HFFc6 (cell line): ENCODE measurements at places on chromosomes 6 and 20.

GRCh38 chr6:83707829-83708545, 914 bp downstream of the SNAP91 start:
- no peak overlapping the region for H3K4me3 ChIP-seq
- H3K36me3 ChIP-seq: peaks cover 13% of the 10 kb centered on the region
- peaks cover 3% of the 10 kb centered on the region for H3K27me3 ChIP-seq
- H3K27ac ChIP-seq: no peak overlapping the region
- no peaks in the 10 kb centered on the region for H3K4me1 ChIP-seq

GRCh38 chr20:40706977-40707582, 18.0 kb upstream of the MAFB start:
- H3K27ac ChIP-seq: no peak overlapping the region
- DNase-seq: no peak
- H3K27me3 ChIP-seq: peaks cover 16% of the 10 kb centered on the region

- DNase-seq: peak; percentile 77
- peak overlapping the region; percentile 58 for H3K4me3 ChIP-seq
- H3K4me1 ChIP-seq: peaks cover 28% of the 10 kb centered on the region
- H3K27ac ChIP-seq: peak overlapping the region; percentile 93
- H3K36me3 ChIP-seq: peaks cover 13% of the 10 kb centered on the region
- no peaks in the 10 kb centered on the region for H3K27me3 ChIP-seq
These were observed 24.3 kb downstream of the RBL1 start for GRCh38 chr20:37071481-37071911.

DNA sequence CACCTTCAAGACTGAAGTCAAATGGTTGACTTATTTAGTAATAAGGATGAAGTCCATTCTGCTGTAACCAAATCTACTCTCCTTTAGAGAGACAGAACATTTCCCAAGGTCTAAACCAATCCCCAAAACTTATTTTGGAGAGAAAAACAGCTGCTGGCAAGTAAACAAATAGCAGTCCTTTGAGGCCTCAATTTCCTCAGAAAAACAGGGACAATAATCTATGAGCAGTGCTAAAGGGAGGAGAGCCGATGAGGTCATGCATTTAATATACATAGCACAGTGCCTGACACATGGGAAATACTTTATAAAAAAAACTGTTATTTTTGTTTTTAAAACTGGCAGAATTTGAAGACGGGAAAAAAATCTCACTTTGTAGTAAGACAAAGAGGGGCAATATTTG, 526.0 kb downstream of the EPM2A start:
- peaks cover 55% of the 10 kb centered on the region for H3K4me1 ChIP-seq
- no peak overlapping the region for H3K27ac ChIP-seq
- no peaks in the 10 kb centered on the region for H3K36me3 ChIP-seq
- no peak overlapping the region for H3K4me3 ChIP-seq

- H3K27ac ChIP-seq: no peak overlapping the region
- H3K4me3 ChIP-seq: no peak overlapping the region
- peaks cover 5% of the 10 kb centered on the region; the same call in 1 of the 2 replicates for H3K27me3 ChIP-seq
- no peak for DNase-seq
- H3K4me1 ChIP-seq: no peaks in the 10 kb centered on the region
These were observed 63.7 kb downstream of the SH3BGRL2 start for GRCh38 chr6:79694623-79695343.

GRCh38 chr20:50523552-50524167, 13.5 kb downstream of the PTPN1 start:
- no peak for DNase-seq
- peaks cover 54% of the 10 kb centered on the region for H3K4me1 ChIP-seq
- no peaks in the 10 kb centered on the region for H3K27me3 ChIP-seq
- H3K36me3 ChIP-seq: peaks cover 9% of the 10 kb centered on the region; the same call in 1 of the 2 replicates
- no peak overlapping the region for H3K4me3 ChIP-seq
- peak overlapping the region; percentile 18 for H3K27ac ChIP-seq

DNA sequence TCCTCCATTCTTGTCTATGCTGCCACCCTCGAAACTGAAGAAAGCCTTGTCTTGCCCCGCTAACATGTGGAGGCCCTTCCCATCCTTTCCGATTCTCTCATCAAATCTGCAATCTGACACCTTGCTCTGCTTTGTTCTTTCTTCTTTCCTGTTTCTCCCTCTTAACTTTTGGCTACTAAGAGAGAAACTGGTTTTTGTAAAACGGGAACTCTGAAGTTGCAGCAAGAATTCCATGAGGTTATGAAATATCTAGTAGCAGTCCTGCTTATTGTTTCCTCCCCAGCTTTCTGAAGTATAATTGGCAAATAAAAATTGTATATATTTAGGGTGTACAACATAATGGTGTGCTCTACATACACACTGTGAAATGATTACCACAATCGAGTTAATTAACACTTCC, 80.2 kb downstream of the MAP7 start:
- H3K27me3 ChIP-seq: peaks cover 5% of the 10 kb centered on the region; the same call in 1 of the 2 replicates
- no peaks in the 10 kb centered on the region for H3K36me3 ChIP-seq
- H3K4me3 ChIP-seq: no peak overlapping the region
- no peak overlapping the region for H3K27ac ChIP-seq
- DNase-seq: no peak
- no peaks in the 10 kb centered on the region for H3K4me1 ChIP-seq

DNA sequence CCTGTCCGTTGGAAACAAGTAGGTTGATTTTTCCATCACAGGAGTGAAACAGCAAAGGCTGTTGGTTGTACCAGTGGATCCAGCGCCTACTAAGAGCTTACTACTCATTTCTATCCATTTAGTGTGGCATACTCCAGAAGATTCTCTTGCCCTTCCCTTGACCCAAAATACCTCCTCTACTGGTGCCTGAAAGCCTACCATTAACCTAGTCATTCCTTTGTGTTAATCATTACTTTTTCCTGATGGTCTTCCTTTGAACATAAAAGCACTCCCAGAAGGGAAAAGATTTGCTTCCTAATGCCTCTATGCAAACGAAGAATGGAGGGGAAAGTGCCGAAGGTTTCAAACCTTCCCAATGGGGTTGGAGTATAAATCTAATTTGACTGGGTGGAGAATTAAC, 123.3 kb downstream of the QRSL1 start:
- no peak overlapping the region for H3K27ac ChIP-seq
- peaks cover 6% of the 10 kb centered on the region for H3K27me3 ChIP-seq
- H3K36me3 ChIP-seq: no peaks in the 10 kb centered on the region; the same call in 1 of the 2 replicates
- peaks cover 22% of the 10 kb centered on the region for H3K4me1 ChIP-seq

DNA sequence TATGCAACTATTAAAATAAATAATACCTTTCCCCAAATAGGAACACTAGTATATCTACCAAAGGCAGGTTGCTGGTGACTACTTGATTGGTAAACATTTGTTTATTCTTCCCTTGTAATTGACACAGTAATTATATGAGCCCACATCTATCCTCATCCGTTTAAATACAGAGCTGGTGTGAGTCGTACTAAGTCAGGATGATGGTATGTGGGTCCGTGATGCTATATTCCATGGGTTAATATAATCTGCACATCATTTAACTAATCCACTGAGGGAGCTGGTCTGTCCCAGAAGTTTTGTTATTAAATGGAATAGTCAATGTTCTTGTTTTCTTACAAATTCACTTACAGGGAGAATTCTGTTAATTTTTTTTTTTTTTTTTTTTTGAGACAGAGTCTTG, 164.0 kb upstream of the AGPAT4 start:
- no peak overlapping the region for H3K27ac ChIP-seq
- no peaks in the 10 kb centered on the region for H3K4me1 ChIP-seq
- H3K36me3 ChIP-seq: no peaks in the 10 kb centered on the region
- H3K27me3 ChIP-seq: peaks cover 1% of the 10 kb centered on the region; the same call in 1 of the 2 replicates
- H3K4me3 ChIP-seq: no peak overlapping the region

GRCh38 chr6:135094403-135094821, 39.8 kb upstream of the HBS1L start:
- H3K27me3 ChIP-seq: peaks cover 22% of the 10 kb centered on the region
- peaks cover 10% of the 10 kb centered on the region; the same call in 1 of the 2 replicates for H3K4me1 ChIP-seq
- no peak overlapping the region for H3K4me3 ChIP-seq
- no peaks in the 10 kb centered on the region for H3K36me3 ChIP-seq

DNA sequence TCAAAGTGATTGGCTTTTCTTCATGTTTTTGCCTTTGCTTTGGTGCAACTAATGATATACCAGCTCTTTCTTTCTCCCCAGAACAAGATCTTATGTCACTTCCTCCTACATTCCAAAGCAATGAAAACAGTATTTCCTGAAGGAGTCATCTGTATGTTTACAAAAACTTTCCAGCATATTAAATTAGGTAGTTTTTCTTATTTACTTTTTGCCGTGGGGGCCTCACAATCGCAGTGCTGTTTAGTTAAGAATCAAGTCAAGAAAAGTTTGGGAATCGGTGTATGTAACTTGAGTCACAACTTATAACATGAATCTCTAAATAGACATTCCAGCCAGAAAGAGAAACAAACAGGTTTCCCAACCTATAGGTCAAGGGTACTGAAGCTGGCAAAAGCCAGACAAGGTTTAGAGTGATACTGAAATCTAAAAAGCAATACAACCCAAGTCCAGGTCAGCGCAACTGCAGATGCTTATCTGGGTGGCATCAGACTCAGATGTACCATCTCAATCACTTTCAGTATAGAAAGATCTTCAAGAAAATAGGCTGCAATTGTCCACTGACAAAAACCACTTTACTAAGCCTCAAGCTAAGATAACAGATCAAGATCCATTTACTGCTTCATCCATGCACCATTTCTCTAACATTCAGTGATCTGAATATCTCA, 63.6 kb downstream of the IPCEF1 start:
- peaks cover 2% of the 10 kb centered on the region for H3K27me3 ChIP-seq
- peak; percentile 70 for DNase-seq
- H3K27ac ChIP-seq: peak overlapping the region; percentile 85
- peak overlapping the region; percentile 79 for H3K4me3 ChIP-seq
- no peaks in the 10 kb centered on the region for H3K36me3 ChIP-seq

DNA sequence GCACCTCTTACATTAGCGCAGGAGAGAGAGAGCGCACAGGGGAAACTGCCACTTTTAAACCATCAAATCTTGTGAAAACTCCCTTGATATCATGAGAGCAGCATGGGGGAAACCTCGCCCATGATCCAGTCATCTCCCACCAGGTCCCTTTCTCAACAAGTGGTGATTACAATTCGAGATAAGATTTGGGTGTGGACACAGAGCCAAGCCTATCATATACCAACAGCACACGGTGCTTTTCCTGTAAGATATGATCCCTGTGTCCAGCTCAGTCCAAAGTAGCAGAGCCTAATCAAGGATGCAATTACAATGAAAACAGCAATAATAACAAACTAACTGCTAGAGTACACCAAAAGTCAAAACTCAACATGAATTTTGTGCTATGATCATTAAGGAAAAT, 148.7 kb upstream of the TCF21 start:
- DNase-seq: no peak
- no peak overlapping the region for H3K27ac ChIP-seq
- no peak overlapping the region for H3K4me3 ChIP-seq
- H3K4me1 ChIP-seq: peaks cover 10% of the 10 kb centered on the region

DNA sequence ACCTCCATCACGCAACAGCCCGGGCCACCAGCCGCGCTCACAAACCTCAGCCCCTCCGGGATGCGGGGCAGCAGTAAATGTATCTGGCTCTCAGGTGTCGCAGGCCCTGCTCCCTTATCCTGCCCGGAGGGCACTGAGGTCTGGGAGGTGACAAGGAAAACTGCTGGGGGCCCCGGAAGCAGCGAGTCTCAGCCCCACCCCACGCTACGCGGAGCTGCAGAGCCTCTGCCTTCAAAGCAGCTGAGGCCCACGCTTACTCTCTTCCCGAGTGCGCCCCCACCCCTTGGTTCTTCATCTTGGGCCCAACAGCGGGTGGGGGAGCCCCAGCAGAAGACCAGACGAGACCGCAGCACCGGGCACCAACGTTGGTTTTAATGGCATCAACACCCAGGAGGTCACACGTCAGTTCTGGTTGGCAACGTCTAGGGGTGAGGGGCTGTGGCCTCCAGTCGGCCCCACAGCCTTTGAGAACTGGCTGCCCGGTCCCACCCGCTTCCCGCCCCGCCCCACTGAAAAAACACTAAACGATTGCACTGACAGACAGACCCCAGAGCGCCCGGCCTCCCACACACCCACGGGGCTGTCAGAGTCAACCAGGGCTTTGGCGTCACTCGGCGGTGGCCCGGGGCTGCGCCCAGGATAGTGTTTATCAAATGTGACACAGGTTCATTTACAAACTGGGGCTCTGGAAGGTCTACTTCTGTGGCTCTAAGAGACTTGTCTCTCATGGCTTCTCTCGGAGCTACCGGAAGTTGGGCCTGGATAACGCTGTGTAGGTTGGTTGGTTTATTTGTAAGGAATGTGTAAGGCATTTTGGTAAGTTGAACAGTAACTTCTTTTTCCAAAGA, 43.7 kb downstream of the DSTN start:
- H3K27ac ChIP-seq: peak overlapping the region; percentile 96
- DNase-seq: no peak
- peaks cover 10% of the 10 kb centered on the region for H3K4me1 ChIP-seq
- no peak overlapping the region; the same call in 1 of the 2 replicates for H3K4me3 ChIP-seq

GRCh38 chr6:1901556-1901955, 291.8 kb downstream of the FOXC1 start:
- H3K4me3 ChIP-seq: no peak overlapping the region
- H3K4me1 ChIP-seq: peaks cover 26% of the 10 kb centered on the region
- DNase-seq: peak; percentile 87
- no peaks in the 10 kb centered on the region for H3K27me3 ChIP-seq

GRCh38 chr20:37202267-37202943, 23.1 kb upstream of the MROH8 start:
- peak overlapping the region; percentile 93 for H3K27ac ChIP-seq
- H3K27me3 ChIP-seq: no peaks in the 10 kb centered on the region; the same call in 1 of the 2 replicates
- H3K36me3 ChIP-seq: peaks cover 23% of the 10 kb centered on the region; the same call in 1 of the 2 replicates
- DNase-seq: peak; percentile 96

DNA sequence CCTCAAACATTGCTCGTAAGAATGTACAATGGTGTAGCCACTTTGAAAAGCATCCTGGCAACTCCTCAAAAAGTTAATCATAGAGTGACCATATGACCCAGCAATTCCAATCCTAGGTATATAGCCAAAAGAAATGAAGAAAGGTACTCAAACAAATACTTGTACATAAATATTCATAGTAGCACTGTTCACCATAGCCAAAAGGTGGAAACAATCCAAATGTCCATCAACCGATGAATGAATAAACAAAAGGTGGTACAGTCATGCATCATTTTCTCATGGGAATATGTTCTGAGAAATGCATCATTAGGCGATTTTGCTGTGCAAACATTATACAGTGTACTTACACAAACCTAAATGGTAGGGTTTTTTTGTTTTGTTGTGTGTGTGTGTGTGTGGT, 74.4 kb upstream of the TBC1D7 start:
- DNase-seq: no peak
- peaks cover 38% of the 10 kb centered on the region for H3K4me1 ChIP-seq
- no peaks in the 10 kb centered on the region for H3K36me3 ChIP-seq
- H3K4me3 ChIP-seq: no peak overlapping the region

GRCh38 chr20:4261333-4262284, 246.3 kb upstream of the RNF24 start:
- H3K4me3 ChIP-seq: no peak overlapping the region
- peaks cover 6% of the 10 kb centered on the region; the same call in 1 of the 2 replicates for H3K27me3 ChIP-seq
- H3K4me1 ChIP-seq: peaks cover 35% of the 10 kb centered on the region
- peaks cover 13% of the 10 kb centered on the region for H3K36me3 ChIP-seq
- DNase-seq: peak; percentile 55
